ENCODE measurements at places on chromosomes 1 and 21.

DNA sequence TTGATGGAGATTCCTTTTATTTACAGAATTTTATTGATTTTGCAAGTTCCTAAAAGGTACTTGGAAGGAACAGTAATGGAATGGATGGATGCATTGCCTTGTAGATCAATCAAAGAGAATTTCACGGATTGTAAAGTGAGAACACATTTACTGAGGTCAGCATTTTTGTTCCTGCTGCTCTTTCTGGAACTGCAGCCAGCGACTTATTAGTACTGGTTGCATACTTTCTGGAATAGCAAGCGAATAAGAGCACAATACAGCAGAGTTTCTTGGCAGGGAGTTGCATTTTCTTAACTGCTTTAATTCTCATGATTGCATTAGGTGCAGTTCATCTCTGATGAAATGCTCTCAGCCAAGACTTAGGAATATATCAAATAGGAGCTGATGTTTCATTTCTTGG, 106.1 kb upstream of the CHODL start:
- no peak for DNase-seq

DNA sequence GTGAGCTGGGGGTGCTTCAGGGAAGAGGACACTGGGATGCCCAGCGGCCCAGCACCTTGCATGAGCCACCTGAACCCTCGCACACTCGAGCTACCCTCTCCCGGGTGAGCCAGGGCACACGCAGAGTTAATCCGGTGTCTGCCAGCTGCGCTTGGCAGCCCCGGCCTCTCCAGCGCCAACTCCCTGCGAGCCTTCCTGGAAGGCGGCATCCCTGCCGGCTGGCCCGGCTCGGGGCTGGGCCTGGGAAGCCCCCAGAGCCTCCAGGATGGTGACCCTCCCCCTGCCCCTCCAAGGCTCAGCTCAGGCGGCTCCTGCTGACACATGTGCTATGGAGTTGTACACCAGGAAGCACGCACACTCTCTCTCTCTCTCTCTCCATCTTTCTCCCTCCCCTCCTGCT, 48.7 kb downstream of the RAP1GAP start:
- DNase-seq, result no peak

DNA sequence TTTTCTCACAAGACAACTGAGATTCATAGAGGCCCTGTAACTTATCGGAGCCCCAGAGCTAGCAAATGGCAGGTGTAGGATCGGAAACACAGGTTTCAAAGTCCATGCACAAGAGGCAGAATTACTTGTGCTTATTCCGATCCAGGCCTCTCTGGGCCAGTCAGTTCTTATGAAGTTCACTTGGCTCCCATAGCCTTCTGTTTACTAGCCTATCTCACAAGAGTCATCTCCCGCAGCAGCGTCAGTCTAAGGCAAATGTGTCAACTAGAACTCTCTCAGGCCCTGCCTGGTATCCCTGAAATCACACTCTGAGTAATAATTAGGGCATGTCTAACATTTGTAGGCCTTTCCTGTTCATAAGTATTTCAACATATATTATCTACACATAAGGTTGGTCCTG, 43.3 kb downstream of the PHC2 start:
- peak; percentile 16 for DNase-seq

- DNase-seq, result no peak
Observed at GRCh38 chr1:219991919-219992318, 54.4 kb downstream of the EPRS1 start.

DNA sequence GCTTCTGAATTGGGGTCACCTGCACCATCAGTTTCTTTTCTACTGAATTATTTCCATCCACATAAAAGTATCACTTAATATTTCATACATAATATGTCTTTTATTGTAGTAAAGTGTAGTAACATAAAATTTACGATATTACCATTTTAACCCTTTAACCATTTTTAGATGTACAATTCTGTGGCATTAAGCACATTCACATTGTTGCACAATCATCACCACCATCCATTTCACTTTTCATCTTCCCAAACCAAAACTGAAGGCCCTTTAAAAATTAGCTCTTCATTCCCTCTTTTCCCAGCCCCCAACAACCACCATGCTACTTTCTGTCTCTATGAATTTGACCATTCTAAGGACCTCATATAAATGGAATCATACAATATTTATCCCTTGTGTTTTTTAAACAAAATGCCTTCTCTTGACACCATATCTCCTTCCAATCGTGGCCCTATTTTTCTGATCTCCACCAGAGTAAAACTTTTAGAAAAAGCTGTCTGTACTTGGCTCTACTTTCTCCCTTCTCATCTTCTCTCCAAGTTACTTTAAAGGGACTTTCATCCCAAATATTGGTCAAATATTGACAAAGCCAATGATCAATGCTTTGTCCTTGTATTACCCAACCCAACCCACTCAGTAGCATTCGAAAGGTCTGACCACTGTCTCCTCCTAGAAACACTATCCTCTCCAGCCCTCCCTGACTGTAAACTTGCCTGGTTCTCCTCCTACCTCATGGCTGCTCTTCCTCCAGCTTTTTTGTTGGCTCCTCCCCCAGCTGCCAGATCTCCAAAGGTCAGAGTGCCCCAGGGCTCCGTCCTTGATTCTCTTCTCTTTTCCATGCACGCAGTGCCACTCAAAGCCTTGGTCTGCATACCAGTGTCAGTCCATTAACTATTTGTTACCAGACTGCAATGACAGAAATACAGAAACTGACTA, 44.7 kb downstream of the SLC30A10 start:
- DNase-seq, result no peak

GRCh38 chr1:7430691-7431090, 340.4 kb upstream of the VAMP3 start:
- no peak for DNase-seq

All from adrenal gland (tissue), 19 donors.